ENCODE measurements at places on chromosomes 16 and 17.
A peak's percentile ranks its signal among the peaks of the same experiment; 100 is the strongest.

DNA sequence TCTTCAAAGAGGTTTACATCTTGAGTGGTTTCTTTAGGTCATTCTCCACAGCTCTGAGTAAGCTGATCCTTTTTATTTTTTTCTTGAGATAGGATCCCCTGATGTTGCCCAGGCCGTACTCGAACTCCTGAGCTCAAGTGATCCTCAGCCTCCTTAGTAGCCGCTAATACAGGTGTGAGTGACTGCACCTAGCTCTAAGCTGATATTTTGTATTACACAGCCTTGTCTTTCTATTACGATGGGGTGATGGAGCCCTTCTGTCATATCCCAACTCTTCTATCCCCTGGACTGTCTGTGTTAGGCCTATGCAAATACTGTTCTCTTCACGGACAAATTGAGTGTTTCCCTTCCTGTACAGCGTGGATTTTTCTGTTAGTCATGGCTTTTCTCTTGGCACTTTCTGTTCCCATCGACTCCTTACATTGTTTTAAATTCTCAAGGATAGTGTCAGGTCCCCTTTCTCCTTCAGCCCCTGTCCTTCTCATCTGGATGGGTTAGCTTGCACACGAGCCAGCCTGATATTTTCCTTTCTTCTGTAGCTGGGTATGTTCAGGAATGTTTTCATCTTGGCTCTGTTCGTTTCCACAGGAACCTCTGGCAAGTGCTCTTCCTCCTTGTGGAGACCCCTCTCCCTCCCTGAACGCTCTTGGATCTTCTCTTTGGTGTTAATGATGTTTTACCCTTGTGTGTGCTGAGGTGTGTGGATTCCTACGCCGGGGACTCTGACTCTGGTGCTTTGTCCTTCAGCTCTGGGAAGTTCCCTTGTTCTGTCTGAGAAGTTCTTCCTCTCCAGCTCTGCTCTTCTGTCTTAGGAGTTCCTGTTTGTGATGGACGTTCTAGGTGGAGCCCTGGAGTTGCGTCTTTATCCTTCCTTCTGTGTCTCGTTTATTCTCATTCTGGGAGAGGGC lies 2.3 kb downstream of the BANP start:
- DNase-seq = no peak

- DNase-seq = no peak
These were observed 291.3 kb downstream of the CDH13 start for GRCh38 chr16:82917886-82918595.

DNA sequence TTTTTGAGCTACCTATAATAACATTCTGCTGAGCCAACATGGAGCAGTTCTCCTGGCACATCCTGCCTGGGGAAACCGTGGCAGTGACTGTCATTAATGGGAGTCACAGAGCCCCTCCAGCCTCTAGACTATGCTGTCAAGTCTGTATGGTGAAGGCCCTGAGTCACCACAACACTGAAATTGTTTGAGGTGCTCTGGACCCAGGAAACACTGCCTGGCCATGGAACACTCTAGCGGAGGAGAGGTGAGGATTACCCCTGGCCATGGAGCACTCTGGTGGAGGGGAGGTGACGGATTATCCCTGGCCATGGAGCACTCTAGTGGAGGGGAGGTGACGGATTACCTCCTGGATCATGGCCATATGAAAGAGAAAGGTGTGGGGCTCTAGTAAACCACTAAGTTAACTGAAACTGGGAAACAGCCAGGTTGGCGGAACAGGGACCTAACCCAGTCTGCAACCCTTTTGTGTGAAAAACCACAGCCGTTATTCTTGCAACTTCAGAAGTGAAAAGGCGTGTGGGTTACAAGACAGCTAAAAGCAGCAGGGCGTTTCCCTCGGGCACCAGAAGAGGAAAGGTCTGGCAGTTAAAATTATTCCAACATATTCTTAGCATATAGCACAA lies 156.7 kb downstream of the KCNJ12 start:
- no peak for DNase-seq

GRCh38 chr17:70834039-70834438 lies 664.7 kb downstream of the KCNJ2 start:
- no peak for DNase-seq

DNA sequence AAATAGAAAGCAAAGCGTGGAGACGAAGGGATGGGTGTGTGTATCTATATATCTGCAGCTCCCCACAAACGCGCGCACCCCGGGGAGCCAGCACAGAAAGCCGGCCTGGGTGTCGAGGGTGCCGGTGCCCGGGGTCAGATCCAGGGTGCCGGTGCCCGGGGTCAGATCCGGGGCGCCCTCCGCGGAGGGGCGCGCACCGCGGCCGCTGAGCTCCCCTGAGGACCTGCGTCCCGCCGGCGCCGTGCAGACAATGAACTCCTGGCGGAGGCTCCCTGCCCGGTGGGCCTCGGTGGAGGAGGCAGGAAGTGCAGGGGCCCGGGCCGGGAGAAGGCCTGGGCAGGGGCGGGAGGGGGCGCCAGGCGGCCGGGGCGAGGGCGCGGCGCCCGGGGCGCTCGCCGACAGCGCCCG lies 1.1 kb downstream of the ZNF423 start:
- DNase-seq = no peak

- DNase-seq = no peak
These were observed 316.6 kb downstream of the SNX29 start for GRCh38 chr16:12293017-12293618.

- no peak for DNase-seq
These were observed 22.4 kb upstream of the SCNN1B start for GRCh38 chr16:23279721-23280153.

DNA sequence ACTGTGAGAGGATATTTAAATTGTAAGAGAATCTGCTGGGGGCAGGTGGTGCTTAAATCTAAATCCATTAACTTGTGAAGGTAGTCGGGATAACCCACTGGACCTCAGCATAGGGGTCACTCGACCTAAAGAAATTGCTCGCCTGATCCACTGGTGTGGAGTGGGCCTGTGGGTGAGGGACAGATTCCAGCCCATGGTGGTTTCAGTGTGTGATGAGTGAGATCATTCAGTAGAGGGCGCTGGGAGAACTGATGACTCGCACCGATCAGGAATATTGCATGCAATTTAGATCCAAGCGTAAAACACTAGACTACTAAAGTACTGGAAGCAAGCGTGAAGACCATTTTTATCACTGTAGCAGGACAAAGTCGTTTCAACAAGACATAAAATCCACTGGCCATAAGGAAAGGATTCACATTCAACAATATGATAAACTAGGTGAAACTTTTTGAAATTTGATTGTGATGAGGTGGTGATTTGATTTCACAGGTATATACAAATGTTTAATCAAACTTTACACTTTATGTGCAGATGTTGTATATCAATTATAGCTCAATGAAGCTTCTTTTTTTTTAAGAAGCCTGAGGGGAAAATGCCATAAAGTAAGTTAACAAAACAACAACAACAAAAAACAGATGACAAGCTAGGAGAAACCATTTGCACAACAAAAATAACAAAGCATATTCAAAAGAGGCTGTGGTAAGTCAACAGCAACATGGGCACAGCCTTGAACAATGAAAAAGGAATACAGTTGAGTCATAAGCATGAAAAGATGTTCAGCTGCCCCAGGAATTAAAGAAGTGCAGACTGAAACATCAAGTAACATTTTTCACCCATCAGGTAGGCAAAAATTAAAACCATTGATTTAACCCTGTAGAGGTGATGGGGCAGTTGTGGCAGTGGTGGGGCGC lies 7.5 kb upstream of the TMEM170A start:
- peak; percentile 20 for DNase-seq

GRCh38 chr17:18093616-18094408 lies 6.1 kb downstream of the DRG2 start:
- DNase-seq = no peak

- DNase-seq = no peak
These were observed 17.0 kb downstream of the BEAN1 start for GRCh38 chr16:66444049-66444481.

GRCh38 chr17:61316633-61317032 lies 83.0 kb upstream of the TBX2 start:
- no peak for DNase-seq

DNA sequence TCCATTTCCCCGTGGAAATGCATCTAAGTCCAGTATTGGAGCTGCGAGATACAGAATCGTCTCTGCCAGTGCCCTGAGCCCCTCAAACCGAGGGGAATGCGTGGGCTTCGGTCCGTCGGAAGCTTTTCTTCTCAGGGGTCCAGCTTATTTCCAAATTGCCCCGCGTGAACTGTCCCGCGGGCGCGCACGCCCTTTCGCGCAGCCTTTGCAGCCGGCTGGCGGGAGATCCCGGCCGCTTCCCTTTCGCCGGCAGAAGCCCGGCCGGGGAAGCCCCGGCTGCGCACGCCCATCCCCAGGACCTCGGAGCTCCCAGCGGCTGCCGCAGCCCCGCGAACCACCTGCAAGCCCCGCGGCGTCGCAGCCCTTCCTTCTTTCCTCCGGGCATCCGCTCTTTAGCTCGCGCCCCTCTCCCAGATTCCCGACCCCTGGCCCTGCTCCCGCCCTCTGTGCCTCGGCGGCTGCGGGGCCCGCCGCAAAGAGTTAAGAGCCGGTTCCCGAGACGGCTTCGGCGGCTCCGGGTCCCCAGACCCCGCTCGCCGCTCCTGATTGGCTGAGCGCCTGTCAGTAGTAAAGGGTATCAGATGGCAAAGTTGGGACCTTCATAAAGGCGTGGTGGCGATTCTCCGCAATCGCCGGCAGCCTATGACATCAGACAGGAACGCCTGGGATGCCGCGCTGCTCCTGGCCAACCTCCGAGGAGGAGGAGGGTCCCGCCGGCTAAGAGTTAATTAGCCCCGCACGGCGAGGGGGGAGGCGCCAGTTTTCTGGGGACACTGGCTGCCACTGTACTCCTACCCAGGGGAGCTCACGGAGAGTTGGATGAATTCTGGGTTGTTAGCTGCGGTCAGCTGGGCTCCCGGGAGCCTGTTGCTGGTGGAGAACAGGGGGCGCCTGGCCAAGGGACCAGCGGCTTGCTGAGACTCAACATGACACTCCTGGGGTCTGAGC lies at the start of gene MYOCD:
TSS of gene MYOCD (plus strand) at position 628 of the 948 bp plus-strand sequence. CDS start at position 927, 299 bp downstream.
- DNase-seq = no peak

- DNase-seq = no peak
These were observed 7.5 kb upstream of the XPO6 start for GRCh38 chr16:28219282-28219681.

All from AG09309 (cell line).